ENCODE measurements at places on chromosomes 6 and 20.
A peak's percentile ranks its signal among the peaks of the same experiment; 100 is the strongest.

DNA sequence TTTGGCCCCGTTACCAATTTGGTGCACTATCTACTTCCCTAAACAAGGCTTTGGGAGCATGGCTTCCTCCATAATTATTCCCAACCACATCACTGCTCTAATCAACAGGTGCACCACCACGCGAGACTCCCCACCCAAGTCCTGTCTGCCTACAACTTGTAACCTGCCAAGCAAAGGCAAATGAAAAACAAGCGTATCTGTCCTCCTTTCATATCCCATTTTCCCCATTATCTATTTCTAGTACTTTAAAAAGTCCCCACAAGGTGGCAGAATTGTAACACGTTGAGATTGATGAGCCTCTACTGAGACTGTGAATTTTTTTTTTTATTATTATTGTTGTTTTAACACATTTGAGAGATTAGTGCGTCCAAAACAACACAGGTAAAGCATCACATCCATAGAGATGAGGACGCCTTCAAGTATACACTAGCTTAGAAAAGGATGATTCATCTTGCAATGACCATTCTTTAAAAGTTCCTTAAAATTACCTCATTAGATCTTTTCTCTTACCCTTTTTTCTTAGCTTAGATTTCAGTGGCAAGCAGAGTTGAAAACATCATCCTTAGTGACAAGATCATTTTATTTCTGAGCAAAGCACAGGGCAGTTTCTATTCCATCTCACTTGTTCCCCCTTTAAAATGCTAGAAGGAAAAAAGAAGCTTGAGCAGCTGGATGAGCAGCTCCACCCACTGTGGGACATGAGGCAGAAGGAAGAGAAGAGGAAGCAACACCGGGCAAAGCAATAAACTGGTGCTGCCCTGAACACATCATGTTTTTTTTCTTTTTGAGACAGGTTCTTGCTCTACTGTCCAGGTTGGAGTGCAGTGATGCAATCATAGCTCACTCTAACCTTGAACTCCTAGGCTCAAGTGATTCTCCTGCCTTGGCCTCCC is 210.8 kb downstream of the ARHGAP18 start:
- peak; percentile 77 for DNase-seq

DNA sequence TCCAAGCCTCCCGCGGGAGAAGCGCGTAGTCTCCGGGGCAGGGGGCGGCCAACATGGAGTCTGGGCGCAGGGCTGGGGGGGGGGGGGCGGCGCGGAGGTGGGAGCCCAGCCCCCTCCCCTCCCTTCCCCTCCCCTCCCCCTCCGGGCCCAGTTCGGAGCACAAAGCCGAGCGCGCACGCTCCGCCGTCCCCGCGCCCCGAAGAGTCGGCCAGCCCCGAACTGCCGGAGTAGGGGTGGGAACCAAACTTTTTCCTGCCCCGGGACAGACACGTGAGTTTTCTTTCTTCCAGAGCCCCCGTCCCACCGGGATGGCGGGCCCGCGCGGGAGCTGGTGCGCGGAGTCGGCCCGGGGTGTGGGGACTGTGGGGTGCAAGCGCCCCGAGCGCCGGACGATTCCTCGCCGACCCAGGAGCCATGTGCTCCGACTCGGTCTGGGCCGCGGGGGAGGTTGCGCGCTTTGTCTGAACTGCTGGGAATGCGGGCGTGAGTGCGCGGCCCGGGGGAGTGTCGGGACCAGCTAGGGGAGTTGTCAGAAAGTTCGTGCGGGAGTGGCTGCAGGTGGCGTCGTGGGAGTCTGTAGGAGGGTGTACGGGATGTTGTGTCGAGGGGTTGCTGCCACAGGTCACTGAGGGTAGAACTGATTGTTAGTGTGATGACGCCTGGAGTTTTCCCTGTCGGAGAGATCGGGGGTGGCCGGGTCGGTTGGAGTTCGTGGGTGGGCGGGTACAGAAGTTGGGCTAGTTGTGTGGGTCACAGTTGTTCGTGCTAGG is 1.2 kb downstream of the TGIF2 start:
- DNase-seq: peak; percentile 27

- no peak for DNase-seq
Observed at GRCh38 chr6:161242113-161242512, 31.7 kb downstream of the AGPAT4 start.

DNA sequence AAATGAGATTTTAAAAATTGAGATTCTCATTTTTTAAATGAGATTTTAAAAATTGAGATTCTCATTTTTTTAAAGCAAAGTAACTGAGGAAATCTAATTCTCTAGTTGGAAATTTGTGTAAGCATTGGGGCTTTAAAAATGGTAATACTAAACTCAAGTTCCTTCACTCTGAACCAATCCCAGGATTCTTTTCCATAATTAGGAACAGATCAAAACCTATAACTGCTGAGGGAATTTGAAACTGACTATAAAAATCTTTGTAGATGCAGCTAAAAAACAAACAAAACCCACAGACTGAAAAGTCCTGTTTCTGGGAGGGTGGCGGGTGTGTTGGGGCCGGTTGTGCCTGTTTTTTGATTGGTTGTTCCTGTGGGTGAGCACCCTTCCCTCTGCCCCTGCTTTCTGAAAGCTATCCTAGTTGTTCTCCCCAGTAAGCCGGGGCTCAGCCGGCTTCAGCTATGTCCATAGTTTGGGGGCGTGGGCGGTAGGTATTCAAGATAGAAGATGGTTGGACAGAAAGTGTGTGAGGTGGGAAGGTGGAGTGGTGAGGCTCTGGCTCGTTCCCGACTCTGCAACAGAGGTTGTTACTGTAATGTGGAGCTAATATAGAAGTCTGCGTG is 49.3 kb downstream of the GFRA4 start:
- DNase-seq: no peak

DNA sequence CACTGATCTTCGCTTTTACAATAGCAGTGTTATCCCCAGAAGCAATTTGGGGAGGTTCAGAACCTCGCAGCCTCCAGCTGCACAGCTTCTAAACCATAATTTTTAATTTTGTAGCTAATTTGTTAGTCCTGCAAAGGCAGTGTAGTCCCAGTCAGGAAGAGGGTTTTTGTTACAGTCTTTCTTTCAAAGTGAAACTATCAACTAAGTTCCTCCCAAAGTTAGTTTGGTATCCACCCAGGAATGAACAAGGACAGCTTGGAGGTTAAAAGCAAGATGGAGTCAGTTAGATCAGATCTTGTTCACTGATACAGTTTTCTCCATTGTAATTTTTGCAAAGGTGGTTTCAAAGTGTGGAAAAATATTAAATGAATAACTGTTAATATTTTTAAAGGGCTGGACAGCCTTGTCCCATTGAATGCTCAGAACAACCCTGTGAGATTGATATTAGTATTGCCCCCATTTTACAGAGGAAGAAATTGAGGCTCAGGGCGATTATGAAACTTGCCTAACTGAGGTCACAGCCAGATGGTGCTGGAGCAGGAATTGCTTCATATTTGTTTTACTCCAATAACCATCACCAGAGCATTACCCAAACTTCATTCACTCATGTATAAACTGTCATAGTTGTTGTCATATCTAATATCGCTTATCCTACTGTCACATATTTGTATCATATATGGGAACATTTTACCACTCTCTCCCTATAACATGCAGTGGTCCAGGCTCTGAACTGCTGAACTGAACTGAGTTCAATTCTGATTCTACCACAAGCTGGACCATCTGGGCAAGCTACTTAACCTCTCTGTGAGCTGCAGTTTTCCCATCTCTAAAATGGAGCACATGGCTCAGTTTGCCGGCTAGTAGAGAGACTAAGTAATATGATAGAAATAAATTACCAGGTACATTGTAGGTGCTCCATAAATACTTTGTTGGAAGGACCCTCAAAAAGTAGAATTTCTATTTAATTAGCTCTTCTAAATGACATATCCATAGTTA is 213.8 kb downstream of the BCAS1 start:
- DNase-seq: no peak

DNA sequence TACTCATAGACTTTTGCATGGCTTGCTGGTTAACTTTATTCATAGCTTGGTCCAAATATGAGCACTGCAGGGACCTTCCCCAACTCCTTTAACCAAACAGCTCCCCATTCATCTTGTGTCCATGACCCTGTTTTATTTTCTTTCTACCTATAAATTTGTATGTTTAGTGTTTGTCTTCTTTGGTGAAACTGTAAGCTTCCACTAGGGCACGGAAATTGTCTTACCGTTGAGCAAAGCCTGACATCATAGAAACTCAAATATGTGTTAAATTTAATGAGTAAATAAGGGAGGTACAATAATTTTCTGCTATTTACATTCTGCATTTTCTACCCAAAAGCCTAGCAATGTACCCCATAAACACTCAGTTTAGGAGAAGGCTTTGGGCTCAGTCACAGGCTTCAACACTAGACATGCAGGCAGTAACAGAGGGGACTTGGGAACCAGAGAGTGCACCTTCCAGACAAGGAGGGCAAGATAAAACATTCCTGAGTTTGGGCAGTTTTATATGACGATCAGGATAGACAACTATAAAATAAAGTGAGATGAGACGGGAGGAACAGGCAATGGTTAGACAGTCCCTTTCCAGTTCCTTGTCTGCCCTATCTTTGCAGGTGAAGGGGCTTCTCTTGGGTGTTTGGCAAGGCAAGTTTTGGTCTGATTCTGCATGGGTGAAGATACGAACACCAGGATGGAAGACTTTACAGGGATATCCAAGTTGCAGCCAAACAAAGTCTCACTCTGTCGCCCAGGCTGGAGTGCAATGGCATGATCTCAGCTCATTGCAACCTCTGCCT is 46.2 kb upstream of the ZNF217 start:
- no peak for DNase-seq

DNA sequence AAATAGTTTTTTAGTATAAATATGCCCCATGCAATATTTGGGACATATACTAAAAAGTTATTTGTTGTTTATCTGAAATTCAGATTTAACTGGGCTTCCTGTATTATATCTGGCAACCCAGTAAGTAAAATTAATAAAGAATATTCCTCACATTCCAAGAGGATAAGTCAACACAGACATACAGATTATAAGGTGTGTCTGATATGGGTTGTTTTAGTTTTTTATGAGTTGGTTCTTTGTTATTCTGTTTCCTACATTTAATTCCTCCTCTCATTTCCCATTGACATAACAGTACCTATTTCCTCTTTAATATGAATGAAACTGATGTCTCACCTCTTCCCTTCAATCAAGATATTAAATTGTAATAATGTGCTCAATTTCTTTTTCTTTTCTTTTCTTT is 1.7 kb upstream of the PLA2G7 start:
- no peak for DNase-seq

- DNase-seq: peak; percentile 73
Observed at GRCh38 chr20:37680420-37680819, 13.4 kb upstream of the CTNNBL1 start.

- no peak for DNase-seq
Observed at GRCh38 chr20:63268671-63269439, 3.8 kb upstream of the ARFGAP1 start.

- DNase-seq: no peak
Observed at GRCh38 chr6:109874086-109874485, 104.0 kb upstream of the GPR6 start.

GRCh38 chr20:62319346-62319909 is 16.6 kb downstream of the ADRM1 start:
- DNase-seq: no peak

- DNase-seq: no peak
Observed at GRCh38 chr6:22442826-22443225, 126.5 kb upstream of the HDGFL1 start.

- DNase-seq: no peak
Observed at GRCh38 chr20:44489931-44490330, 14.3 kb downstream of the TTPAL start.

- no peak for DNase-seq
Observed at GRCh38 chr6:55014321-55015088, 159.8 kb upstream of the HCRTR2 start.

- no peak for DNase-seq
Observed at GRCh38 chr6:80357081-80357480, 250.6 kb downstream of the BCKDHB start.

DNA sequence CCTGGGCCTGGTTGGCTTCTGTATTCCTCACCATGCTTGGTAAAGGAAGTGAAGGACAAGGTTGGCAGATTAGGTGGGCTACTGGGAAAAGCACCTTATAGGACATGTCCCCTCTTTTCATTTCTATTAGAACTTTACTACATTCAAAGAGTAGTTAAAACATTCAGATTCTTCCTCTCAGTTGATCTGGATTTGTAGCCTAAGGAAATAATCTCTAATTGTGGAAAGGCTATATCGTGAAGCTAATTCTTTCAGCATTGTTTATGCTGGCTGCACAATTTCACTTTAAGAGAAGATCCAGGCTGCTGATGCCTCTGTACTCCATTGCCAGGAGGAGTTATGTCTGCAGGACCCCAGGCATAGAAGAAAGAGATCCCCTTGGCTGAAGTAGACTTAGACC is 58.8 kb downstream of the ARHGAP40 start:
- no peak for DNase-seq

DNA sequence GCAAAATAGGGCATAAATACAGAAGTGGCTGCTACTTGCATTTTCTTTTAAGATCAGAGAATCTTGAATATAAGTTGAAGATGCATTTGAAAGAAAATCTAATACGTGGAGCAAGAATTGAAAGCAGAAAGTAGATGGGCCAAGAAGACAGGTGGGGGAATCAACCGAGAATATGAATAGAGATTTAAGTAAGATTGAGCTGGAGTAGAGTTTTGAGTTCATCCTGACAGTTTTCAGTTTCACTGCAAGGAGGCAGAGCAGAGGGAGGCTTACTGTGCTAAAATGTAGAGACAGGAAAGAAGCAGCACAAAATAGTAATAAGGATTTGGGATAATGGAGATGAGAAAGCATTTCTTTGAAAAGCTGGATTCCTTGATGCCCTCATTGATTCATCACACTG is 214.5 kb downstream of the GJA1 start:
- DNase-seq: no peak

DNA sequence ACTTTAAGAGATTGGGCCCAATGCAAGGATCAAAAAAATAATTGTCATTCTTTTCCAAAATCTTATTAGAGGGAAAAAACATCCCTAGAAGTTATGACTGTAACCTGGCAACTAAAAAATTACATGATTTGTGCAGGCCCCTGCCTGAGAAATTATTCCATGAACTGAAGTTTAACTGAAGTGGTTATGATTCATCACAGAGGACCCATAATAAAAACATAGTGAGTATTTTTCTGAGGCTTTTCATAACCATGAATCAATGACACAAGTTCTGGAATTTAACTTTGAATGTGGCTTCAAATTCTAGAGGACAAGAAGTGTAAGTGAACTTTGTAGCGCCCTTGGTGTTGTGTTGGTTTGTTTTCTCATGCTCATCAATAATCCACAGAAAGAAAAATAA is 31.1 kb upstream of the CARMIL1 start:
- no peak for DNase-seq

- no peak for DNase-seq
Observed at GRCh38 chr6:136510299-136510698, 39.9 kb downstream of the MAP7 start.

DNA sequence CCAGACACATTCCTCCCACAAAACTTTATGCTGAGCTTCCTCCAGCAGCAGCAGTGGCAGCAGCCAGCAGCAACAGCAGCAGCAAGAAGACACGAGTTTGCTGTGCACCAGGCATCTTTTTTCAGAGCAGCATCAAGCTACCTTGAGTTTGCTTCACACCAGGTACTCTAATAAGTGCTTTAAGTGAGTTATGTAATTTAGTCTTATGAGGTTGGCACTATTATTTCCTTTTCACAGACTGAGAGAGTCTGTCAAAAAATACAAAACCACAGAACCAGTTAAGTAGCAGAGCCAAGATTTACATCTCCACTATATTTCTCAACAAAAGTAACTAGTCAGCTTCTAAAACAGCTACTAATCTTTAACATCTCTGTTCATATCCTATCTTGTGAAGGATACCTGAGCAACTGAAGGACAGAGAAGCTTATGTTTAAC is 23.7 kb downstream of the RANBP9 start:
- no peak for DNase-seq
